ENCODE measurements at places on chromosomes 7 and 10. TPM values are rescaled to one million over a fixed set of nuclear protein-coding genes. Genes with fewer than 3 reads are reported as not detected.

GRCh38 chr7:9657257-9657656 lies 1223.8 kb downstream of the NXPH1 start:
- DNase-seq: no peak

DNA sequence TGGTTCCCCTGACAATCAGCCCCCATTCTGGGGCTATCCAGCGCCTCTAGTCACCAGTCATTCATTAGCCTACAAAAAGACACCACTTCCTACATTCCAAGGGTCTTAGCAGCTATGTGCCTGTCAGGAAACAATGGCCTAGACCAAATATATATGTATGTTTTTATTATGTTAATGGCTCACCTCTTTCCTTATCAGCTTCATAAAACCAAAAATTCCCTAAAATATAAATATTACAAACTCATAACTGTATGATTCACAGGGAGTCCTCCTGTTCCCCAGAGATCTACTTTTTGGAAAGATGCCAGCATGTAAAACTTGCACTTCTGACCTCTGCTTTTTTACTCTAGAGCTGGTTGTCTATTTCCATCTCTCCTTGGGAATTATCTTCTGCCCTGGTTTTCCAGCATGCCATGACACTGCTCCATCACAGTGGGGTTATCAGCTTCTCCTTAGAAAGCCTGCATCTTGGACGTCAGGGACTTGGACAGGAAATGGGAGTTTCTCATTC lies 79.2 kb downstream of the ABCA13 start:
- DNase-seq: no peak

The DPP6 gene
- total RNA-seq: not detected

The TNS3 gene
- 40.4 TPM for total RNA-seq

GRCh38 chr10:49744924-49745605 lies 17.1 kb downstream of the OGDHL start:
- DNase-seq: no peak

The OR2A42 gene
- not detected for total RNA-seq

The GRID1 gene
- 0.06 TPM for total RNA-seq

The CNPY1 gene
- total RNA-seq: not detected

GRCh38 chr7:78444267-78444666 lies 645.7 kb downstream of the PHTF2 start:
- DNase-seq: no peak

DNA sequence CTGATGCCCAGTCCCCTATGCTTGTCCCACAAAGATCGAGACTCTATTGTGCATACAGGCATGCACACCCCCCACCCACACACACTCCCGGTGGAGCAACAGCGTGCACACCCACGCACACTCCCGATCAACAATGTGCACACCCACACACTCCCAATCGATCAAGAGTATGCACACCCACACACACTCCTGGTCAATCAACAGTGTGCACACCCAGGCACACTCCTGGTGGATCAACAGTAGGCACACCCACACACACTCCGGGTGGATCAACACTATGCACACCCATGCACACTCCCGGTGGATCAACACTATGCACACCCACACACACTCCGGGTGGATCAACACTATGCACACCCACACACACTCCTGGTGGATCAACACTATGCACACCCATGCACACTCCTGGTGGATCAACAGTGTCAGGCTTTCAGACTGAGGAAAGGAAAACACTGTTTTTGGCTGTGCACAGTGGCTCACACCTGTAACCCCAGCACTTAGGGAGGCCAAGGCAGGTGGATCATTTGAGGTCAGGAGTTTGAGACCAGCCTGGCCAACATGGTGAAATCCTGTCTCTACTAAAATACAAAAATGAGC lies 118.8 kb downstream of the PTPRN2 start:
- no peak for DNase-seq
